ENCODE measurements at places on chromosomes 3 and 15.

GRCh38 chr3:35624698-35625097 is 14.6 kb upstream of the ARPP21 start:
- DNase-seq, result no peak

DNA sequence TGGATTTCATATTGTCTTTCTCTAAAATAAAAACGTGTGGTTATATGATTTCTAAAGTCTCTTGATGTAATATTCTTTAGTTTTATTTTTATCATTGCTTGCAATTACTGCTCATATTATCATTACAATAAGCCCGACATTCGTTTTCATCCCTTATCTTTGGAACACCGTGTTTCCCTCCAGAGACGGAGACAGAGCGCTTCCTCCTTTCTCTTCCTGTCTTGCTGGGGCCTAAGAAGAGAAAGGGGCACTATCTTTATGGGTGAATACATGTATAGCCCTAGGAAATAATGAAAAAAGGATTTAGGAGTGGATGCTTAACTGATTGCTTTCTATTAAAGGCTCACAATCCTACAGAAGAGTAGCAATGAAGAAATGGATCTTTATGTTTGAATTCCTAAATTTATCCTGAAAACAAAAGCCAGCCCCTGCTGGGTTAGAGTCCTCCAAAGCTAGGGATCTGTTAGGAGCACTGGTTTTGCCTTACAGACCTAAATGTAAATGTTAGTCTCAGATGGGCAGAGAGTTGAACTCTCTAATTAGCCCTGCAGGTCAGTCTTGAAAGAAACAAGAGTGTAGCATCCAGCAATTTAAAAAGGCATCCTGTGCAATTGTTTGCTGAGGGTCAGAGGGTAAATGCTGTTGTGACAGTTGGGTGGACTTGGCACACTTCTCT is 145.1 kb downstream of the TP63 start:
- no peak for DNase-seq

- DNase-seq, result no peak
These were observed 62.7 kb downstream of the EXOG start for GRCh38 chr3:38558864-38559263.

DNA sequence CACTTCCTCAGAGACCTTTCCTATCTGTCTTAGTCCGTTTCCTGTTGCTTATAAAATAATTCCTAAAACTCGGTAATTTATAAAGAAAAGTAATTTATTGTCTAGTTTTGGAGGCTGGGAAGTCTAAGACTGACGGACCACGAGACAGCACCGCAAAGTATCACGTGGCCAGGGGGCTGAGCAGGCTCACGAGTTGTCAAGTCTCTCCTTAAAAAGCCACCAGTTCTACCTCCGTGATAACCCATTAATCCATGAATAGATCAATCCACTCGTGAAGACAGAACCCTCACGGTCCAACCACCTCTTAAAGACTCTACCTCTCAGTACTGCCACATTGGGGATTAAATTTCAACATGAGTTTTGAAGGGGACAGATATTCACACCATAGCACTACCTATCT is 821 bp downstream of the LINS1 start:
- DNase-seq, result peak; percentile 9

GRCh38 chr3:58202917-58203360 is 7.8 kb downstream of the DNASE1L3 start:
- no peak for DNase-seq

- no peak for DNase-seq
These were observed 299.9 kb downstream of the TBC1D5 start for GRCh38 chr3:17442332-17443049.

GRCh38 chr15:83018436-83018835 is 7.0 kb upstream of the C15orf40 start:
- DNase-seq, result no peak

DNA sequence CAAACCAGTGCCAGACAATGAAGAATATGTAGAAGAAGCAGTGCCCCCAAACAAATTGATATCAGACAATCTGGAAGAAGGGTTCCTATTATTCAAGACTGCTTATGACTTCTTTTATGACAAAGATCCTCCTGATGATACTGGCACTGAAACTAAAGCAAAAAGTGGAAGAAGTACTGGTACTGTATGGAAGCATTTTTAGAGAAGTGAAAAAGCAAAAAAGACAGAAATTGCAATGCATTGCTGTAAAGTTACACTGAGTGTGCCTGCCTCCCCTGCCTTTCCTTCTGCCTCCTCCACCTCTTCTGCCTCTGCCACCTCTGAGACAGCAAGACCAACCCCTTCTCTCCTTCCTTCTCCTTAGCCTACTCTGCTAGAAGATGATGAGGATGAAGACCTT is 167.6 kb downstream of the PLCL2 start:
- no peak for DNase-seq

DNA sequence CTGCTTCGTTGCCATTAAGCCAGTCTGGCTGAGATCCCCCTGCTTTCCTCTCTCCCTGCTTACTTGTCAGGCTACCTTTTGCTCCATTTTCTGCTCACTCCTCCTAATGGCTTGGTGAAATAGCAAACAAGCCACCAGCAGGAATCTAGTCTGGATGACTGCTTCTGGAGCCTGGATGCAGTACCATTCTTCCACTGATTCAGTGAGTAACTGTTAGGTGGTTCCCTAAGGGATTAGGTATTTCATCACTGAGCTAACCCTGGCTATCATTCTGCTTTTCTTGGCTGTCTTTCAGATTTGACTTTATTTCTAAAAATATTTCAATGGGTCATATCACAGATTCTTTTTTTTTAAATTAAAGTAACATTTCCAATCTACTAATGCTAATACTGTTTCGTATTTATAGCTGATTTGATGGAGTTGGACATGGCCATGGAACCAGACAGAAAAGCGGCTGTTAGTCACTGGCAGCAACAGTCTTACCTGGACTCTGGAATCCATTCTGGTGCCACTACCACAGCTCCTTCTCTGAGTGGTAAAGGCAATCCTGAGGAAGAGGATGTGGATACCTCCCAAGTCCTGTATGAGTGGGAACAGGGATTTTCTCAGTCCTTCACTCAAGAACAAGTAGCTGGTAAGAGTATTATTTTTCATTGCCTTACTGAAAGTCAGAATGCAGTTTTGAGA is 25.0 kb downstream of the CTNNB1 start:
- DNase-seq, result peak; percentile 82

DNA sequence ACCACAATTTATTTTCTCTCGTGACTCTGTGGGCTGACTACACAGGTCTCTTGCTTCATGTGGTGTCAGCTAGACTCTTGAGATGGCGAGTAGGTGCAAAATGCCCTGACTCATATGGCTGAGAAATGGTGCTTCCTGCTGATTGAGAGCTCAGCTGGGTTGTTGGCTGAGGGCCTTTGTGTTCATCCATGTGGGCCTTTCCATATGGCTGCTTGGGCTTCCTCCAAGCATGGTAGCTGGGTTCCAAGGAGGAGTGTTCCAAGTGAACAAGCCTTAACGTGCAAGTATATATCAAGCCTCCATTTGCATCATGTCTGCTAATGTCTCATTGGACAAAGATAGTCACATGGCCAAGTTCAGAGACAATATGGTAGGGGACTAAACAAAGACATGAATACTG is 164.0 kb downstream of the PDCD6IP start:
- DNase-seq, result no peak

DNA sequence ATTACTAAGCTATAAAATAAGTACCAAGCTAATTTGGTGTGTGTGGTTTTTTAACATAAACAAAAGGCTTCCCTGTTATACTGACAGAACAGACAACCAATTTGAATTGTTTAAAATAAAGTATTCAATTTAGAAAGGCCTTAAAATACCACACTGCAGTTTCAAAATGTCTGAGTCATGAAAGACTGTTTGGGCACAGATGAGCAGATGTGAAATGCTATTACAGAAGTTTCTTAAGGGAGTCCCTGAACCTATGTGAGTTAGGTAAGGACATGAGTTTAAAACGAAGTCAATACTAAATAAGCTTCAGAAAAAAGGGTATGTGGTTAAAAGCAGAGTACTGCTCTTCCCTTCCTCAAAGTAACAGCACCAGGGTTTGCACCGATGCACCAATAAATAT is 69.7 kb upstream of the SETMAR start:
- DNase-seq, result no peak

DNA sequence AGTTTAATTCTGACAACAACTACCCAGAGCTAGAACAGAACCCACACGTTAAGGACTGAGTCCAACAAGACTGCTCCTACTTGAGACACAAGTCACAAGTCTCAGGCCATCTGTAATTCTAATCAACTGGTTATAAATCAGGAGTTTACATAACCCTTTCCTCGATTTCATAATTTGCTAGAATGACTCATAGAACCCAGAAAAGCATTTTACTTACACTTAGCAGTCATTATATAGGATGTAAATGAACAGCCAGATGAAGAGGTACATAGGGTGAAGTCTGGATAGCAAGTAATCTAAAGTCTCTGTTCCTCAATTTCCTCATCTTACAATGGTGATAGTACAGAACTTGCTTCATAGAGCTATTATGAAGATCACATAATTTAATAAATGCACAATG is 1018.2 kb downstream of the DIPK2A start:
- DNase-seq, result no peak

- no peak for DNase-seq
These were observed 169.3 kb downstream of the PTPRG start for GRCh38 chr3:61730577-61731231.

GRCh38 chr3:60932643-60933042 is 318.6 kb downstream of the FHIT start:
- DNase-seq, result peak; percentile 15

DNA sequence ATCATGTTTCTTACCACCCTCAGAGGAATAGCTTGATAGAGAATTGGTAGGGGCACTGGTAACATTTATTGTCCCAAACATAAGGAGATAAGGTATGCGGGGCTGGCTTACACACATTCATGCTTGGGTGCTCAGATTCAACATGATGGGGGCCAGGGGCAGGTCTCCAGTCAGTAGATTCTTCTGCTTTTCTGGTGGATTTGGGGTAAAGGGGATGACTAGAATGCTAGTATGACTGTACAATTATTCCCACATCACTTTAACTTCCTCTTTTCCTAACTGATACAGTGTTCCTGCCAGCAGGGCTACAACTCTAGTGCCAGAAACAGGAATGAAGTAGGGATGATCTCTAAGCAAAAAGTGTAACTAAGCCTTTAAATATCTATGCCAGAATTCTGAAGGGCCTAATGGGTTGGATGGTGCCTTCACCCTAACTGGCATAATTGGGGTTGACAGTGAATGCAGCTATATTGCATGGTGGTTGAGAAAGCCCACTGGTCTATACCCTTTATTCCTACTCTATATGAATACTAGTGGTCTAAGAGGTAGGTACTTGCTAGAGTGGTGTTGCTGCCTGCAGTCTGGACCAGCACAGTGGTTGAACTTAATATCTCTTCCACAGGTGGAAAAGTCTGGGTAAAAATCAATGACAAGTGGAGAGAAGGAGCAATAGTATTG is 117.4 kb downstream of the IL12A start:
- DNase-seq, result no peak

DNA sequence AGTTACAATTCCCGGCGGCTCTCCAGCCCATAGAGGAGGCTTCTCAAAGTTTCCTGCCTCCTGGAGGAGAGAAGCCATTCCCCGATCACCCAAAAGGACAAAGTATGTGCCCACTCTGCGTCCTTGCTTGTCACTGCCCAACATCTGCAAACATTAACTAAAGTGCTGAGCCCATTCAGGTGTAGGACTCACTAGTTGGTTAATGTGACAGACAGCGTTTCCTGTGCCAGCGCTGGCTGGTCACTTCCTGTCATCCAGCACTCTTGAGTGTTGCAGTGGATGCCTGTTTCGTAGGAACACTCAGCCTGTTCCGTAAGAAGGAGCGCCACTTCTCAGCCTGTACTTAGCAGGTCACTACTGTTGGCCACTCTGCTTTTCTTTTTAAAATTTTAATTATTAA is 100.3 kb downstream of the APBA2 start:
- DNase-seq, result no peak

DNA sequence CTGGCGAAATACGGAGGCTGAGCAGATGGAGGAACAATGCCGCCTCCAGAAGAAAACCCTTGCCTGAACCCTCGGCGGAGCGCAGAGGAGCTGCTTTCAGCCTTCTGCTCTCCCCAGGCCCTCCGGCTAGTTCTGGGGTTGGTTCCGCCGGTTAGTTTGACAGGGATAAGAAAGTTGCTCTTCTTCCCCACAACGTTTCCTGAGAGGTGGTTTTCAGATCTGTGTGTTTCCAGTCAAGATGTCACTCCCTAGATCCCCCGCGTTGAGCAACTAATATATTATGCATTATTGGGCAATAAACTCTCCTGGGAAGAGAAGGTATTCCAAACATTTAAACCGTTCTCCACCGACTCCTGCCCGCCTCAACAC is 551 bp downstream of the NLGN1 start:
- peak; percentile 67 for DNase-seq

DNA sequence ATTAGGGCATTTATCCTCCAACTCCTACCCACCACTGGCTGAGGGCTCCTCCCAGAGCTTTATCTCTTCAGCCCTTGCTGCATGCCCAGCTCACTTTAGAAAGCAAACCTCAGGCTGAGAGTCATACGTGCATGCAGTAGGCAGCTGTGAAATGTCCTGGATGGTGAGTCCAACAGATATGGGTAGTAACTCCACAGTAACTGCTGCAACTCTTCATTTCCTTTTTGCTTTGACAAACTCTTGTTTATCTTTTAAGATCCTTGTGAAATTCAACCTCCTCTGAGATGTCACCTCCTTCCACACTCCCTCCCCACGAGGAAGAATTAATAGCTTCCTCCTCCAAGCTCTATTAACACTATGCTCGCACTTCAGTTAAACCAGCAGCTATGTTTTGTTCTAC is 35.9 kb upstream of the CTNNB1 start:
- DNase-seq, result no peak

DNA sequence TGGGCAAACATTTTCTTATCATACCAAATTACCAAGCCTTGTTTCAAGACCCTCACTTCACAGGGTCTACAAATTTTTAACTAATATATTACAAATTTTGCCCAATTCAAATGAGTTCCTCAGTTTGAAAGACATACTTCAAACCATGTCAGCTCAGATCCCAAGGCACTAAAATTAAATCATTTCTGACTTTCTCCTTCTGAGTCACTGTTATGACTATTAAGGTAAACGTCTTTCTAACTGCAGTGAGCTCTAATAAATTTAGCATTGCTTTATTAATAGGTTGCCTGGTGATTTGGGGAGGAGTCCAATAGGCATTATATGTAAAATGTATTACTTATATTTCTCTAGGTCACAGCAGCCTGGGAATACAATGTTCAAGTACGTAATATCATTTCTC is 158.2 kb upstream of the ARHGEF26 start:
- DNase-seq, result no peak

GRCh38 chr3:18740631-18741583 is 315.8 kb upstream of the SATB1 start:
- DNase-seq, result no peak

GRCh38 chr3:156412600-156412999 is 142.3 kb downstream of the SSR3 start:
- no peak for DNase-seq

DNA sequence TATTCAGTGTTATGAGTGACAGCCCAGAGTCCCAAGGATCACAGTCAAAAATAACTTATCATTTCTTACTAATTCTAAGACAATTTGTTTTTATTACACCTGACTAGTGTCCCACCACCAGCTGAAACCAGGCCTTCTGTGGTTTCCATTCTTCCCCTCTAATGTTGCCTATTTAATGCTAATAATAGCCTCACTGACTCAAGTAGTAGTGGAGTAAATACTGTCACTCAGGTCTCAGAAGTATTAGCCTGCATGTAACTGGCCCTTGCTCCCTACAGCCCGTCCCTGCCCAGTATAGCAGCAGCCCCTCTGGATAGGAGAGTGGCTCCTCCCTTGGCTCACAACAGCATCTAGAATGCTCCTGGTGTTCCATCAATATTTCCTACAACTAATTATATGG is 665.5 kb downstream of the NTRK3 start:
- no peak for DNase-seq

- peak; percentile 66 for DNase-seq
These were observed 238.7 kb upstream of the P2RY1 start for GRCh38 chr3:152595975-152596821.

All from EH (cell line).